ENCODE measurements at places on chromosomes 7 and 10.

GRCh38 chr10:112855134-112855533 lies 94.9 kb upstream of the TCF7L2 start:
- no peak for DNase-seq

DNA sequence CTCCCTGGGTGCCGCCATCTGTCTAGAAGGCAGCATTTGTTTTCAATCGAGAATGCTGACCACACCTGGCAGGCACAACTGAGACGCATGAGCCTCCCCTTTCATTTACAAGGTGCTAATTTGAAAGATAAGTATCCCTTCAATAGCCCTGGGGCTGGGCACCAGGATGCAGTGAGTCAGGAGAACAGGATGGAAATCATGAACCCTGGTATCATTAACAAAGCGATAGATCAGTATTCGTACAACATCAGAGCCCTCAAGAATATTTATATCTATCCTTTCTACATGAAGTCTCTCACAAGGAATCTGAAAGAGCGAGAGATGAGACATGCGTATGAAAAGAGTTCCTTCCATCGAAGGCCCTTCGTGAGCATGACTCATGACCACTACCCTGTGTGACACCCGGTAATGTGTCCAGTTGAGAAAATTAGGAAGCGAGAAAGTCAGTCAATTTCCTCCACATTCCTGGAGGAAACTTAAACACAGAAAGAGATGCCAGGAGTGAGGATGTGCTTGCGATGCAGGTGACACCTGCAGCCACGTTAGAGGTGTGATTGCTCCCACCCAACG lies 123.1 kb upstream of the PITRM1 start:
- DNase-seq, result no peak

- DNase-seq, result no peak
Measured at GRCh38 chr10:131085091-131085860, 226.2 kb downstream of the TCERG1L start.

GRCh38 chr7:105521027-105521716 lies 899 bp downstream of the PUS7 start:
- DNase-seq, result no peak

- DNase-seq, result no peak
Measured at GRCh38 chr10:47021850-47022249, 110.6 kb downstream of the PTPN20 start.

DNA sequence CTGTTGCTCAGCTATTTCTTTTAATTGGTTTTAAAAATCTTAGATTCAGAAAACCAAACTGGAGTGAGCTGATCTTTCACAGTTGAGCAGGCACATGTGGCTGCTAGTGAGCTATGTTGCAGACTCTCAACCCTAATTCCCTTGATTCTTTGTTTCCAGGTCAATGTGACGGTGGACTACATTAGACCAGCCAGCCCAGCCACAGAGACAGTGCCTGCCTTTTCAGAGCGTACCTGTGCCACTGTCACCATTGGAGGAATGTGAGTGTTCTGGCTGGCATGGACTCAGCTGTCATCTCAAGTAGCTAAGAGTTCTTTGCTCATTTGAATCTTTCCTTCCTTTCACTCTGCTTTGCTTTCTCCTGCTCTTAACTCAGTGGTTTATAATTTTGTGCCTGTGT lies 187.1 kb downstream of the LRRC4 start:
- no peak for DNase-seq
